Activated CD4-positive, alpha-beta T cell treated with anti-CD3 and anti-CD28 coated beads, Interleukin-10, Interleukin-2, amounts not matched to agents 100 ng/mL and 50 ng/mL, durations not matched to agents 16 hours and 8 hours (primary cell): ENCODE measurements at places on chromosomes 5 and 9.

- no peak for DNase-seq
Observed at GRCh38 chr5:132013006-132013689, 1.7 kb upstream of the ACSL6 start.

GRCh38 chr5:174172152-174172551 lies 126.6 kb downstream of the NSG2 start:
- DNase-seq, result no peak

- no peak for DNase-seq
Observed at GRCh38 chr5:68405026-68405684, 189.6 kb downstream of the PIK3R1 start.

DNA sequence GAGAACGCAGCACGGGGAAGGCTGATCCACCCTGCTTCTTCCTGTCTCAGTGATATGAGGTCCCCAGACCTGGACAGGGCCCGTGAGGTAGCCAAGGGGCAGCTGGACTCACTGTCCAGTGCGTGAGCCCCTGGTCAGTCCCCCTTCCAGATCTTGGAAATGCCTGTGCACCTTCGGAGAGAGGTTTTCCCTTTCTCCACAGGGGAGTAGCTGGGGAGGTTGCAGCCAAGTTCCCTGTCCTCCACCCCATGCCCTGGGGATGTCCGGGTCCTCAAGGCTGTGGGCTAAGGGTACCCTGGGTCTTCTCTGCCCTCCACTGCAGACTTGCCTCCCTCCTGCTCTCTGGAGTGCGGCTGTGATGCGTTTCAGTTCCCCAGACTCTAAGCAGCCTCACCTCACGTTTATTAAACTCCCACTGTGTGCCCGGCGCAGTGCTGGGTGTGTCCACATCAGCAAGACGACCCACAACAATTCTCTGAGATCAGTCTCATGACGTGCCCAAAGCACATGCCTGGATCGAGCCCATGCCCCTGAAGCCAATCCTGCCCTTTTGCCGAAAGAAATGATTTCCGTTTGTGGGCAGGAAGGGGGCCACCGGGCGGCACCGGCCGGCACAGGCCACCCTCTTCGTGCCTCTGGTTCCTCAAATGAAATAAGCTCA lies 101.3 kb upstream of the PHYKPL start:
- no peak for DNase-seq

GRCh38 chr9:89000371-89000781 lies 9.1 kb downstream of the S1PR3 start:
- no peak for DNase-seq

DNA sequence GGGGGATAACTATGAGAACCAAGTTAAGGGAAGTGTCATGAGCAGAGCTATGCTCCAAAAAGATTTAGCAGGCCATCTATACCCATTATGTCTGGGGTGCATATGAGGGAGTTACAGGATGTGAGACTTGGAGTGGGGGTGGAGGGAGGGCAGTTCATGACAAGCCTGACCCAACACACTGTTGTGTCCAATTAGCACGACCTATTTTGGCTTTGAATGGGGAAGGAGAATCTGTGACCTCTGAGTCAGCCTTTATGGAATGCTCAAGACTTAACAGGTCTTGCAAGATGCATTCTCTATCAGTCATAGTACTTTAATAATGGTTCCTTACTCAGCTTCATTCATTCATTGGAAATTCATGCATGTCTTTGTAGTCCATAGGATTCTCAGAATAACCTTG lies 71.7 kb downstream of the GRIA1 start:
- DNase-seq, result no peak

DNA sequence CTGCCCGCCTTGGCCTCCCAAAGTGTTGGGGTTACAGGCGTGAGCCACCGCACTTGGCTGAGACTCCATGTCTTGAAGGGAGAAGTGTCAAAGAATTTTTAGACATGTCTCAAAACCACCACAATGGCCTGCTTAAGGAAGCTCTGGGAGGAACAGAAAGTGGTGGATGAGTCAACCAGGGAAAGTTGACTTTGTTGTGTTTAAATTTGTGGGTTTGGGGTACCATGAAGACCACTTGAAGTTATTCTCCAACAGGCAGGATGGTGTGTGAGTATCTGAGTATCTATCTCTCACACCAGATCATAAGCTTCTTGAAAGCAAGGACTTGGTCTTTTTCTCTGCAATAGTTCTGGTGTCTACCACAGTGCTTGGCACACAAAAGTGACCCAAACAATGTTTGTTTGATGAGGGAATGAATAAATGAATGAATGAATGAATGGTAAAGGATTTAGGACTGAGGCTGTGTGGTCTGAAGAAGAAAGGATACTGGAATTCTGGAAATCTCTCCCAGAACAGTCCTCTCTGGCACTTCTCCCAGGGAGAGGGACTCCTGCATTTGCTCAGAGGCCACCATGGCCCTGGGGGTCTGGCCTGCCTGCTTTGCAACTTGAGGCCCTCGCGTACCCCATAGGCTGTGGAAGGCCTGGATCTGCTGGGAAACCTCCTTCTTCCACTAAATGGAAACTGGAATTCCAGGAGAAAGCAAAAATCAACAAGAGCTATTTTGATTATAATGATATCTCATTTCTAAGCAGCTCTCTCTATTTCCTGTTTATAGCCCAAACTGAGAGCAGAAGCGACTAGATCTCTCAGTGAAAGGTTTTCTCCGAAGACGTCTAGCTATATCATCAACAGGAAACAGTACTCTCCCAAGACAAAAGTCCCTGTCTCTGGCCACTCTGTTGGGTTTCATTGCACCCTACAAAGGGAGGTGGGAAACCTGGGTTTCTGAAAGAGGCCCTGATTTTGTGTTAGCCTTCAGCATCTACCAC lies 187.9 kb downstream of the PALM2AKAP2 start:
- DNase-seq, result peak; percentile 80

- no peak for DNase-seq
Observed at GRCh38 chr5:79535477-79536192, 21.7 kb upstream of the HOMER1 start.

- no peak for DNase-seq
Observed at GRCh38 chr9:34651321-34651720, 664 bp upstream of the IL11RA start.

GRCh38 chr5:173268750-173269432 lies 33.9 kb upstream of the NKX2-5 start:
- no peak for DNase-seq

GRCh38 chr5:136396886-136397285 lies 31.5 kb upstream of the TRPC7 start:
- DNase-seq, result no peak

GRCh38 chr5:59020611-59021285 lies 437.9 kb downstream of the RAB3C start:
- DNase-seq, result peak; percentile 74

- no peak for DNase-seq
Observed at GRCh38 chr5:39400713-39401578, 23.8 kb downstream of the DAB2 start.

GRCh38 chr5:123429993-123430392 lies 6.8 kb upstream of the CEP120 start:
- DNase-seq, result peak; percentile 34

DNA sequence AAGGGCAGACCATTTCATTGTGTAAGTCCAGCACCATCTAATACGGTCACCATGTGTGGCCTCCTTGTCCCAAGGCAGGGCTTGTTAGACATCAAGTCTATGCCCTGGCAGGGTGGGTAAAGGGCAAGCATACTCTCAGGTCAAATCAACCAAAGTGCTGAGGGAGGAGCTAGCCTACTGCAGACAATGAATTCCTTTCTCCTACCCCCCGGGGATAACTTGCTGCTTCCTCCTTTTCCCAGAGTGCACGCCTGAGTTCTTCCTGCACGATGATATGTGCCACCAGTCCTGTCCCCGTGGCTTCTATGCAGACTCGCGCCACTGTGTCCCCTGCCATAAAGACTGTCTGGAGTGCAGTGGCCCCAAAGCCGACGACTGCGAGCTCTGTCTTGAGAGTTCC lies 71.4 kb downstream of the RFK start:
- no peak for DNase-seq

- DNase-seq, result no peak
Observed at GRCh38 chr5:158313027-158313732, 454.2 kb upstream of the CLINT1 start.

- DNase-seq, result no peak
Observed at GRCh38 chr5:69212022-69212421, 22.6 kb downstream of the CENPH start.

GRCh38 chr5:56558131-56558745 lies 257.1 kb upstream of the MAP3K1 start:
- no peak for DNase-seq

DNA sequence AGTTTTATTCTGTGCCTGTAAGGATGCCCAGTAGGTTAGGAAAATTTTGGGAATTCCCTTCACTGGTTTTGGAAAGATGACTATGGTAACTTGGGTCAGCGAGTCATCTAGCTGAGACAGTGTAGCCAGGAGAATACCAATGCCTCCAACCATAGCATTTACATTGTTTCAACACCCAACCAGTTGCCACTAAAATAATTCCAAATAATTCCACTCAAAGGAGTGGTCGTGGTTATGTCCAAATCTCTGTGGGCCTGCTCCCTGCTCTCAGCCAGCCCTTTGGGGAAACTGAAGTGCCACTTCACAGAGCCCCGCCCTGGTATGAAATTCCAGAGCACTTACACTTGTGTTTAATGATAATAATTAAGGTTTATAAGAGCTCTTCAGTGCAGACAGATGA lies 310.5 kb downstream of the PLK2 start:
- no peak for DNase-seq

GRCh38 chr5:119373449-119373858 lies 17.6 kb downstream of the TNFAIP8 start:
- DNase-seq, result no peak
